ENCODE measurements at places on chromosomes 12 and 14. TPM values are rescaled to one million over a fixed set of nuclear protein-coding genes. Genes with fewer than 3 reads are reported as not detected.

DNA sequence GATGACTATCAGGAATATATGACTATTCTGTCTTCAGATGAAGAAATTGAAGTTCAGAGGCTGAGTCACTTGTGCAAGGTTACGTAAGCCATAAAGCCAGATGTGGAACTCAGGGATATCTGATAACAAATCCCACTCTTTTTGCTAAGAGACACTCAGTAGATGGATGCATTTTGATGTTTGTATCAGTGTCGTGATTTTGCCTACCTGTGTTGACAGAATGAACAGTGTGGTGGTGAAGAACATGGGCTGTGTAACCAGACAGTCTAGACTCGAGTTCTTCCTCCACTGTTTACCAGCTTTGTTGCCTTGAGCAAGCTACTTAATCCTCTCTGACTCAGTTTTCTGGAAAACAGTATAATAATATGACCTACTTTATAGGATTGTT, 93.9 kb downstream of the DAAM1 start:
- no peak overlapping the region for H3K27ac ChIP-seq
- no peaks in the 10 kb centered on the region for H3K27me3 ChIP-seq
- no peaks in the 10 kb centered on the region for H3K4me1 ChIP-seq
- DNase-seq: no peak

Gene CCDC77
- 5.3 TPM for total RNA-seq

DNA sequence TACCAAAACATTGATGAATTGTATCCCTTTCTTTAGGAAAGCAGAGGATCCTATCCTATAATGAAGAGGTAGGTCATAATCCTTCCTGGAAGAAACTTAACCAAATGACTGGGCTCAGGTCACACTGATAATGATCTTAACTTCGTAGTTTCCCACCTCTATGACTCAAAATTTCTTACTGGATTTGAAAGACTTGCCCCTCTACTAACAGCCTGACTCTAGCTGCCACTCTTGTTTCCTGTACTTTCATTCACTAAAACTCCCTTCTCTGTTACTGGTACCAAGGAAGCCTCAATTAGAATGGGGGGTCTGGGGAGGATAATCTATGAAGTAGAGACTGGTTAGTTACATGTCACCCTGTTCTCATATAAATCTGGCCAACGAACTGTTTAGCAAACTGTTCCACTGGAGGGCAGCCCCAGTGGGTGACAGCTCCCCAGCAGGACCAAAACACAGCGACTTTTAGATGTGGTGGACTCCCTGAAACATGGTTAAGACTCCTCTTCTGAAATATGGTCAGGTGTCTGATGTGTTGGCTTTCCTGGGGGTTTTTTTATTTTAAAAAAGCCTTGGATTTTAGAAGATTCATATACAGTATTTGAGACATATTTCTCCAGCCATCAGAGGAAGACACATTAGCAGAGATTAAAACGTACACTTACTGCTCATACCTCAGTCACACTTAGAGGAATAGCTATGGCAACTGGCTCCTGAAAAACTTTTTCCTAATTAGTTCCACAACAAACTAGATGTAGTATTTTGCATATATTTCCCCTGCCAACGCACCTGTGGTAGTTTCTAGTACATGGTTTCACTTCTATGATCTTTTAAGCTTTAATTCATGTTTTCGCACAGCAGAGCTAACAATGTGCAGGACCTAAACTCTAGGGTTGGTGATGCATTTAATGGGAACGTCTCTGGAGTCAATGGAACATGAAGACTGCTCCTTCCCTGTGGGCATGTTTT, 72.3 kb downstream of the ACADS start:
- no peaks in the 10 kb centered on the region for H3K27me3 ChIP-seq
- no peak overlapping the region for H3K27ac ChIP-seq
- no peak overlapping the region for H3K4me3 ChIP-seq
- H3K36me3 ChIP-seq: no peaks in the 10 kb centered on the region

DNA sequence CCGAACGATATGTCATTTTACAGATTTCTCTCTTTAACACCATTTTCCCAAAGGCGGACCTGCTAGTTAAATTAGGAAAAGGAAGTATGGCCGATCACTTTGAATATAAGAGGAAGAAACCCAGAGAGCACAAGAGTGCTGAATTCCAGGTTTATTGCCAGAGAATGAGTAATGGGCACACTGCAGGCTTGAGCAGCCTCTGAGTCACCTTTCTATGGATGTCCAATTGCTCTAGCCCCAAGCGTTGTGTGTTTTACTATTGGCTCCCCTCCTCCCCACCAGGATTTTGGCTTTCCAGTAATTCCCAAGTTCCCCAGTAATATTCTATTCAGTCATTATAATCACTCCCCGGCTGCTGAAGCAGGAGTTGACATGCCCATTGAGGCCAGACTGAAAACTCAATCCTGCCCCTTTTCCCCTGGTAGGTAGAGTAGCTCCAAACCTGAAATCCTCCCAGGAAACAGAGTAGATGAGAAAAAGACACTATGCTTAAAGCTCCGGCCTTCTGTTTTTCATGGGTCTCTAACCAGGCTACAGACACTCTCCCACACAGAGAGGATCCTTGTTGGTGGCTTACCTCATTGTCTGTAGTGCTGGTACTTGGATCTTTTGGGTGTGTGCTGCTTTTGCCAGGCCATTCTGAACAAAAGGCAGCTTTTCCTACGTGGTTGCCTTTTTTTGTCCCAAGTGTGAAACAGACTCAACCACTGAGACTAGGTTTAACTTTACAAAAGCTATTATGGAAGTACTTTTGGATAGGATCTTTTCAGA, 704.3 kb upstream of the FLRT2 start:
- no peak for DNase-seq
- no peak overlapping the region for H3K27ac ChIP-seq
- no peaks in the 10 kb centered on the region for H3K36me3 ChIP-seq

DNA sequence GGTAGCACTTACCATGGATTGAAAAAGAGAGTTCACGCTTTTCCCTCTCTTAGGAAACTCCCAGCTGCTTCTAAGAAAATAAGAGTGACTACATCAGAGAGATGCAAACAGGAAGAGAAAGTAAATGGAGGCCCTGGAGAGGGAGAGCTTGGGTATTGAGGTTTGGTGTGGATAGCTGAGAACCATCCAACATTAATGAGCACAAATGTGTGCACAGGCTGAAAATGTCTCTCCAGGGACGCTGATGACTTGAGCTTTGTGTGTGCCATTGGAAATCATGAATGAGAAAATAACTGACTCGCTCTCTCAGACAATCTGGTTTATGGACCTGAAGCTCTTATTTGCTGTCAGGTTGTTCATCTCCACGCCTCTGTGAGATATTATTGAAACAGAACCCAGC, 318.8 kb downstream of the NRXN3 start:
- no peaks in the 10 kb centered on the region for H3K27me3 ChIP-seq
- no peak for DNase-seq
- H3K36me3 ChIP-seq: no peaks in the 10 kb centered on the region
- peaks cover 5% of the 10 kb centered on the region for H3K4me1 ChIP-seq
- no peak overlapping the region for H3K4me3 ChIP-seq

- H3K4me1 ChIP-seq: peaks cover 11% of the 10 kb centered on the region
- no peaks in the 10 kb centered on the region for H3K36me3 ChIP-seq
- peak overlapping the region; percentile 68 for H3K4me3 ChIP-seq
- peak overlapping the region; percentile 89 for H3K27ac ChIP-seq
Measured at GRCh38 chr14:31457665-31458659, 656 bp upstream of the DTD2 start.
